ENCODE measurements at places on chromosomes 4 and X. TPM values are rescaled to one million over a fixed set of nuclear protein-coding genes. Genes with fewer than 3 reads are reported as not detected.

The GPRIN3 gene
- total RNA-seq: 1.5 TPM

The RTL3 gene
- not detected for total RNA-seq

The UGT8 gene
- not detected for total RNA-seq

The PTPN13 gene
- total RNA-seq: 3.2 TPM

The XIAP gene
- total RNA-seq: 22.0 TPM

The TCEAL2 gene
- not detected for total RNA-seq

The CT45A3 gene
- total RNA-seq: not detected

The PNMA6A gene
- total RNA-seq: 5.4 TPM

The SLC4A4 gene
- total RNA-seq: 36.7 TPM

The CTSO gene
- total RNA-seq: 20.7 TPM

- no peak overlapping the region for H3K27ac ChIP-seq
- H3K36me3 ChIP-seq: no peaks in the 10 kb centered on the region
- no peaks in the 10 kb centered on the region for H3K4me1 ChIP-seq
- H3K4me3 ChIP-seq: no peak overlapping the region
Observed at GRCh38 chr4:21192367-21192766, 492.1 kb downstream of the PACRGL start.

GRCh38 chr4:23822181-23822580, 67.7 kb downstream of the PPARGC1A start:
- H3K36me3 ChIP-seq: peaks cover 60% of the 10 kb centered on the region
- DNase-seq: no peak
- H3K27ac ChIP-seq: no peak overlapping the region
- H3K4me3 ChIP-seq: no peak overlapping the region

DNA sequence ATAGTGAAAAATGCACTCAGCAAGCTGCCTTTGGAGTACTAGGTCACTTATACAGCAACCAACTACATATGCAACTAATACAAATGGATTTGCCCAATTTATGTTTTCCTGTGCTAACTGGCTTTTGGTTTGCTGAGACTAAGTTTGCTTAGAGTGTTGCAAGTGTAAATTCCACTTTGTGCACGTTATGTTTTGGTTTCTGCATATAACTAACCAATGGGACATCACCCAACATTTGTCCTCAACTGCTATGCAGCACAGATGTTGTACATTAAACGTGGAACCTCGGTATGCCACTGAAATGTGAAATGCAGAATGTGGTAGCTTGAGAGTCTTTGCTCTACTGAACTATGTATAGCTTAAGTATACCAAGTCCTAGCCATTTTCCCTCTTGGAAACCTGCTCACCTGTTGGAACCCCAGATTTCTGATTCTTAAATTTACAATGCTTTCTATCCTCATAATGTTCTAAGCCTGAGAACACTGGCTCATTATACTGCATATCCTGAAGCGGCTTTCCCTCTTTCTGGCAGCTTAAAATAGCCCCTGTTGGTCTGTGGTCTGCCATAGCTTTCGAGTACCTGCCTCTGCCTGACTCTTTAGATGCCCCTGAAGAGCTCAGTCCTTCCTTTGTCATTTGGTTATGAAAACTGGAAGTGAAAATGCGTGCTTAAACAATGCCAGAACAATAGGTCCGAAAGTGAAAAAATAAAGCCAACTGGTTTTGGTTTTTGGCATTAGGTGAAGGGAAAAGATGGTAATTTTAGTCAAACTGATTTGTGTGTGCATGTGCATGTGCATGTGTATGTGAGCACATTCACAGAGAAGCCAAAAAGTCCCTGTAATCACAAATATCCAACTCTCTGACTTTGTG, 158.0 kb downstream of the SH2D1A start:
- DNase-seq: no peak
- H3K4me1 ChIP-seq: no peaks in the 10 kb centered on the region
- no peak overlapping the region for H3K4me3 ChIP-seq

GRCh38 chr4:188986271-188986689, 847.0 kb downstream of the TRIML1 start:
- H3K27me3 ChIP-seq: no peaks in the 10 kb centered on the region
- H3K27ac ChIP-seq: no peak overlapping the region
- no peaks in the 10 kb centered on the region for H3K4me1 ChIP-seq
- H3K4me3 ChIP-seq: no peak overlapping the region
- no peaks in the 10 kb centered on the region for H3K36me3 ChIP-seq
- no peak for DNase-seq

GRCh38 chr4:13184199-13184598, 299.9 kb downstream of the RAB28 start:
- no peak for DNase-seq
- H3K4me3 ChIP-seq: no peak overlapping the region
- no peaks in the 10 kb centered on the region for H3K36me3 ChIP-seq
- H3K4me1 ChIP-seq: no peaks in the 10 kb centered on the region

DNA sequence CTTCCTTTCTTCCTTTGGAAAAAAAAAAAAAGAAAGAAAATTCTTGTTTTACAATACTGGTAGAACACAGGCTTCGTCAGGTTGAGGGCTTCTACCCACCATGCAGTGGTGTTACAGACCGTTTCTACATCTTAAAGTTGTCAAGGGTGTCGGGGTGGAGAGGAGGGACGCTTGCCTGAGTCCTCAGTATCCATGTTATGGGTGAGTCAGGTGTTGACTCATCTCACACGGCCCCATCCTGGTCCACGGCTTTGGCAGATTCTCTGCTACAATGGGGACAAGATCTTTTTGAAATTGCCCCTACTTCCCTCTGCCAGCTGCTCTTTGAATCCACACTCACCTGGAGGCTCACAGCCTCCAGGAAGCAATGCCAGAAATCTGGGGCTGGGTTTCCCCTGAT, 310.3 kb upstream of the ZFP42 start:
- no peak overlapping the region for H3K27ac ChIP-seq
- H3K27me3 ChIP-seq: no peaks in the 10 kb centered on the region
- DNase-seq: no peak
- H3K4me3 ChIP-seq: no peak overlapping the region
- H3K36me3 ChIP-seq: no peaks in the 10 kb centered on the region

DNA sequence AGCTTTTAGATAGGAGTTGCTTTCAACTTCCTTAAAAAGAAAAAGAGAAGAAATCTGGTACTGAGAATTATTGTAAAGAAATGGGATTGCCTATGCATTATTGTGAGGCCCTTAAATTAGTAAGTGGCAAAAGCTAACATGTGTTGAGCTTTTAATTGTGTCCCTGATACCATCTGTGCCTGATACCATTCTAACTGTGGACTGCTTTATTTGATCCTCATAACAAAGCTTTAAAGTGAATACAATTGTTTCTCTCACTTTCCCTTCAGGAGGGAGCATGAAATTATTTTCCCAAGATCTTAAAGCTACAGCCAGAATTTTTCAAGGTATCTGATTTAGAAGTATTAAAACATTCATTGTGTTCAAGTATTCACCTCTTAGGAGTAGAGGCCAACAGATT, 9.9 kb downstream of the KCTD8 start:
- H3K27me3 ChIP-seq: no peaks in the 10 kb centered on the region
- no peak for DNase-seq
- H3K4me1 ChIP-seq: no peaks in the 10 kb centered on the region
- no peaks in the 10 kb centered on the region for H3K36me3 ChIP-seq
- H3K27ac ChIP-seq: no peak overlapping the region

- H3K36me3 ChIP-seq: no peaks in the 10 kb centered on the region
- H3K27ac ChIP-seq: no peak overlapping the region
Observed at GRCh38 chr4:102429553-102429952, 71.6 kb upstream of the NFKB1 start.

GRCh38 chr4:180809439-180809838, 1433.8 kb upstream of the TENM3 start:
- no peak overlapping the region for H3K4me3 ChIP-seq
- H3K27me3 ChIP-seq: no peaks in the 10 kb centered on the region
- H3K36me3 ChIP-seq: no peaks in the 10 kb centered on the region
- no peak for DNase-seq

GRCh38 chr4:153521999-153522801, 56.0 kb downstream of the TMEM131L start:
- no peaks in the 10 kb centered on the region for H3K36me3 ChIP-seq
- H3K4me1 ChIP-seq: peaks cover 23% of the 10 kb centered on the region
- H3K27ac ChIP-seq: peak overlapping the region; percentile 20
- H3K27me3 ChIP-seq: no peaks in the 10 kb centered on the region
- DNase-seq: no peak

DNA sequence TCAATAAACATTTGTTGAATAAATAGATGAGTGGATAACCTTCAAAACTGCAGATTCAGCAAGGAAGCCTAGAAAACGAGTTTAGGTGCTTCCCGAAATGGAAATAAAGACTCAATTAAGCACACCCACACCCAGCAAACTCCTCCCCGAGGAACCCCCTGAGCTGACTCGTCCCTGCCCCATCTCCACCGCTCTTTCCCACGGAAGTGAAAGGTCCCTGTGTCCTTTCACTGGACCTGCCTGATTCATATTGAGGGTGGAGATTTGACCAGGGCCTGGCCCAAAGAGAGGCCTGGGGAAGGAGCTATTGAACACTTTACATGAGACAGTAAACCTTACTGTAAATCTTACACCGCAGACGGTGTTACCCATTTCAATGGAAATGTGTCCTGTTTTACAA, 129.1 kb downstream of the CPZ start:
- no peak for DNase-seq
- H3K27me3 ChIP-seq: no peaks in the 10 kb centered on the region
- H3K4me3 ChIP-seq: no peak overlapping the region
- no peak overlapping the region for H3K27ac ChIP-seq

- H3K4me1 ChIP-seq: no peaks in the 10 kb centered on the region
- no peaks in the 10 kb centered on the region for H3K36me3 ChIP-seq
- H3K4me3 ChIP-seq: no peak overlapping the region
- no peak for DNase-seq
- H3K27me3 ChIP-seq: no peaks in the 10 kb centered on the region
Observed at GRCh38 chr4:42235304-42236021, 83.0 kb upstream of the BEND4 start.

DNA sequence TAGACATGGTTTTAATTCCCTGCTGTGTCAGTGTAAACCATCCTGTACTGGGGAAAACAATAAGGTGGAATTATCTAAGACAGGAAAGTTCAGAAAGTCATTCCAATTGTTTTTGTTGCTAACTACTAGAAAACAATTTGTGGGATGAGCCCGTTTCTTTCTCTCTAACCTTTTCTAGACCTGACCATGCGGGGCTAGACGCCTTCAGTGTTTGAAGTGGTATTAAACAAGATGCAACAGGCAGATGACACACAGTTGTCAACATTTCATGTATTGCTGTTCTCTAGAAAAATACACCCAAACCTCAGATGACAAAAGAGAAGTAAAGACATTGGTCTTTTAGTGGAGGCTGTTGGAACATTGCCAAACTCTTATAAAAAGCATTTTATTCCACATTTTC, 105.7 kb downstream of the FRAS1 start:
- no peak overlapping the region for H3K4me3 ChIP-seq
- no peak for DNase-seq
- no peak overlapping the region for H3K27ac ChIP-seq
- H3K4me1 ChIP-seq: no peaks in the 10 kb centered on the region
- H3K36me3 ChIP-seq: no peaks in the 10 kb centered on the region

- H3K4me1 ChIP-seq: no peaks in the 10 kb centered on the region
- DNase-seq: no peak
- no peaks in the 10 kb centered on the region for H3K36me3 ChIP-seq
- H3K27ac ChIP-seq: no peak overlapping the region
Observed at GRCh38 chr4:122639181-122639580, 18.3 kb upstream of the IL21 start.

DNA sequence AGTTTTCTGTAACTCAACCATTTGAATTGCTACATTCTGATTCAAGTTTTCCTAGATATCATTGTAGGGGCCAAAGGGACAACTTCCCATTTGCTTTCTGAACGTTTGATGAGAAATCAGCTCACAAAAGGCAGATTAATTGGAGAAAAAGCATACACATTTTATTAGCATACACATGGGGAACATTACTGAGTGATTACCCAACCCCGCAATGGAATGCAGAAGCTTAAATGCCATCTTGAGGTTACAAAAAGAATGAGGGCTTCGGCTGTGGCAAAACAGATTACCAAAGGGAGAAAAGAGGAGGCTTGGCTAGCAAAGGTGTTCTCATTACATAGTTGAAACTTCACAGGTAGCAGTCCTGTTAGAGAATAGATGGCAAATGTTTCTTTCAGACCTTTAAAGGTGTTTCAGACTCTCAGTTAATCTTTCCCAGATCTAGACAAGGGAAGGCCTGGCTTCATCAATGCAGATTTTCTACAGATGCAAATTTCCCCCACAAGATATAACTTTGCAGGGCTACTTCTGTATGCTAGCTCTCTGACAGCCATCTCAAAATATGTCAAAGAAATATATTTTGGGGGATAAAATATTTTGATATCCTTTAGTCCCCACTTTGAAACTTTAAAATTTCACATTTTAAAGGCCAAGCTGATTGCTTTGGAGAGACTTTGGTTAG, 26.5 kb upstream of the HERC6 start:
- DNase-seq: no peak
- H3K36me3 ChIP-seq: no peaks in the 10 kb centered on the region
- no peak overlapping the region for H3K27ac ChIP-seq
- no peaks in the 10 kb centered on the region for H3K27me3 ChIP-seq

DNA sequence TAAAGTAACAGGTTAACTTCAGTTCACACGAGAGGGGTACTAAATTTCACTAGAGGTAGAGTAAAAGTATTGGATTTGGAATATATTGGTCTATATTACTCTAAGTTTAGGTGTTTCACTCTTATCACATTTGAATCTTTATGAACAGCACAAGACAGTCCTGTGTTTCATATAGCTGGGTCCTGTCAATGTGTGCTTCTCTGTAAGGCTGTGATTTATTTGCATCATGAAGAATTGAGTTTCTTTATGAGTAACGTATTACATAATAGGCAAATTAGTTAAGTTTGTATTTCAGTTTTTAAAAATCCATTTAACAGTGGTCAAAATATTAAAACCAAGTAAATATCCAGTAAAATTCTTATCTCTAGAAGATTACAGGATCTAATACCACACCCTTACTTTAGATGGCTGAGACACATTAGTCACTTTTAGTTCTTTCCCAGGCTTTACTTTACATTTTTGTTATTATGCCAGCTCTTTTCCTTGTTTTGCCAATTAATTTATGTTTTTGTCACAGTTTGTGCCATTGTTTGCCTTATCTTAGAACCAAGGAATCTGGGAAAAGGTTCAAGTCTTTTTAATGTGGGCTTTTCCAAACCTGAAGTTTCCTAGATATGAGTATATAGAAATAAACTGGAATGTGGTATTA, 32.1 kb downstream of the NUDT6 start:
- DNase-seq: no peak
- no peak overlapping the region for H3K27ac ChIP-seq
- H3K4me1 ChIP-seq: peaks cover 4% of the 10 kb centered on the region
- no peaks in the 10 kb centered on the region for H3K27me3 ChIP-seq

GRCh38 chr4:172666711-172667368, 501.8 kb upstream of the GALNT7 start:
- no peaks in the 10 kb centered on the region for H3K27me3 ChIP-seq
- no peak overlapping the region for H3K4me3 ChIP-seq
- DNase-seq: no peak
- no peaks in the 10 kb centered on the region for H3K4me1 ChIP-seq

Data from liver (tissue), 10 donors.